ENCODE measurements at places on chromosomes 16 and 17. TPM values are rescaled to one million over a fixed set of nuclear protein-coding genes. Genes with fewer than 3 reads are reported as not detected.

NPB gene
- 0.62 TPM for total RNA-seq

GRCh38 chr17:56739776-56740175 is 93.9 kb downstream of the C17orf67 start:
- H3K36me3 ChIP-seq: no peaks in the 10 kb centered on the region
- no peaks in the 10 kb centered on the region for H3K27me3 ChIP-seq
- no peak overlapping the region for H3K27ac ChIP-seq
- no peak overlapping the region for H3K4me3 ChIP-seq
- DNase-seq: no peak

- H3K36me3 ChIP-seq: no peaks in the 10 kb centered on the region
- no peaks in the 10 kb centered on the region for H3K27me3 ChIP-seq
- H3K4me1 ChIP-seq: no peaks in the 10 kb centered on the region
- DNase-seq: no peak
- no peak overlapping the region for H3K27ac ChIP-seq
- no peak overlapping the region for H3K4me3 ChIP-seq
These were observed 11.9 kb upstream of the RASD1 start for GRCh38 chr17:17508019-17508535.

ZNF469 gene
- total RNA-seq: 1.5 TPM

TAT gene
- total RNA-seq: not detected

- H3K27me3 ChIP-seq: no peaks in the 10 kb centered on the region
- H3K36me3 ChIP-seq: no peaks in the 10 kb centered on the region
- H3K27ac ChIP-seq: no peak within 1 kb of the TSS
- H3K4me3 ChIP-seq: no peak within 1 kb of the TSS
These were observed at the start of gene SHISA9 for GRCh38 chr16:12901597-12902461. Gene SHISA9, plus strand, starts transcription at chr16:12901598.

DNA sequence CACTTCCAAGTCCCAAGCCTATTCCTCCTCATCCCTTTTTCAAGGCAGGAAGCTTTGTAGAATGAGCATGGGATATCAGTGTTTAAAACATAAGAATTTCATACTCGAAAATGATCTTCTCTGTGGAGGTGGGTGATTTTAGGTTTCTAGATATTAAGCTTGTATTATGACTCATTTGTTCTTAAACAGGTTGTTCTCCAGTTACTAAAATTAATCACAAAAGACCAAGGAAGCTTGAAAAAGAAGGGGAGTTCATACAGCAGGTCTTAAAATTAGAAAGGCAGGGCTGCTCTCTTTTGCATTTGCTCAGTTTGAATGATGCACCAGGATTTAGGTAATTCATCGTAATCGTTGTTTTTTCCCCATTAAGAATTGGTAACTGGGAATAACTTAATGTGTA is 208.7 kb downstream of the PRKCA start:
- H3K27me3 ChIP-seq: no peaks in the 10 kb centered on the region
- H3K27ac ChIP-seq: no peak overlapping the region
- no peaks in the 10 kb centered on the region for H3K36me3 ChIP-seq
- H3K4me3 ChIP-seq: no peak overlapping the region

FAM83G gene
- 14.6 TPM for total RNA-seq

- H3K27me3 ChIP-seq: no peaks in the 10 kb centered on the region
- DNase-seq: no peak
These were observed 229.9 kb upstream of the CIBAR2 start for GRCh38 chr16:85341972-85342695.

PERCC1 gene
- total RNA-seq: 0.33 TPM

DNA sequence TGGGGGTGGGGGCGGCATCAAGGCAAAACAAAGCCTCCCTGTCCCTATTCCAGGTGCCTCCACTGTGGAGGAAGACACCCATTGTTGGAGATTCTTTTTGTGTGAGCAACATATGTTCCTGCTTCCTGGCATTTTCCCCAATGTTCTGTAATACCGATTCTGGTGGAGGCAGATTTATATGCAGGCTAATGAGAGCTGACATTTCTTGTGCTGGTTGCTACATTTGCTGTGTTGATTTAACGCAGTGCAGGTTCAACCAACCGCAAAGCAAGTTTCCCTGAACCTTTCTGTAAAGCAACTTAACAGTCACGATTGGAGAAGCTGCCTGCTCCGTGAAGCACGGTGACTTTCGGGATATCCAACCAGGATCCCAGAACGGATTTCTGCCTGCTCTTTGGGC is 260.5 kb downstream of the CBLN1 start:
- no peaks in the 10 kb centered on the region for H3K36me3 ChIP-seq
- H3K4me1 ChIP-seq: no peaks in the 10 kb centered on the region
- no peaks in the 10 kb centered on the region for H3K27me3 ChIP-seq
- no peak for DNase-seq
- no peak overlapping the region for H3K4me3 ChIP-seq

GRCh38 chr17:80252871-80253270 is 7.8 kb upstream of the RNF213 start:
- H3K27ac ChIP-seq: no peak overlapping the region
- H3K27me3 ChIP-seq: no peaks in the 10 kb centered on the region
- DNase-seq: peak; percentile 74
- H3K4me1 ChIP-seq: peaks cover 14% of the 10 kb centered on the region

DNA sequence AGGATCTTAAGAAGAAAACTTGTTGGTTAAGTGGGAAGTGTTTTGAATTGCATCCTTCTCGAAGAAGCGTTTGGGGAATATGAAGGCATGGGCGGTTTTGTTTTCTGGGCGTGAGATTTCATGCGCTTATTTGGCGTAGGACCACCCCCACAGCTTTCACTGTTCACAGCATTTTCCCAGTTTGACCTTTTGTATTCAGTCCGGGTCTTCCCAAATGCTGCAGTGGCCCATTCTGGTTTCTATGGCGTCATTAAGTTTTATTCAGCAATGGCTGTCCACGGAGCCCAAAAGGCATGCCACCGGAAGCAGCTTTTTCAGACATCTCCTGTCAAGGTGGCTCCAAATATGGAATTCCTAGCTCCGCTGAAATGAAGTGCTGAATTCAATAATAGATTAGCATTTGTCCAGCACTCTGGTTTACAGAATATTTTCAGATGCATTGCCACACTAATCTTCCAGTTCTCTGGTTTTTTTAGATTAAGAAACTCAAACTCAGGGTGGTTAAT is 90.6 kb upstream of the FBXO47 start:
- H3K4me1 ChIP-seq: peaks cover 7% of the 10 kb centered on the region
- DNase-seq: no peak
- H3K36me3 ChIP-seq: no peaks in the 10 kb centered on the region

- H3K4me1 ChIP-seq: no peaks in the 10 kb centered on the region
- DNase-seq: no peak
- no peak overlapping the region for H3K4me3 ChIP-seq
- H3K36me3 ChIP-seq: no peaks in the 10 kb centered on the region
These were observed 17.9 kb downstream of the KPNA2 start for GRCh38 chr17:68053231-68054013.

USP36 gene
- total RNA-seq: 118 TPM

All from CD8-positive, alpha-beta memory T cell (primary cell).